LoVo (cell line): ENCODE measurements at places on chromosomes 13 and 19.

GRCh38 chr13:24688950-24689349, 8.7 kb downstream of the ATP12A start:
- no peak for DNase-seq

DNA sequence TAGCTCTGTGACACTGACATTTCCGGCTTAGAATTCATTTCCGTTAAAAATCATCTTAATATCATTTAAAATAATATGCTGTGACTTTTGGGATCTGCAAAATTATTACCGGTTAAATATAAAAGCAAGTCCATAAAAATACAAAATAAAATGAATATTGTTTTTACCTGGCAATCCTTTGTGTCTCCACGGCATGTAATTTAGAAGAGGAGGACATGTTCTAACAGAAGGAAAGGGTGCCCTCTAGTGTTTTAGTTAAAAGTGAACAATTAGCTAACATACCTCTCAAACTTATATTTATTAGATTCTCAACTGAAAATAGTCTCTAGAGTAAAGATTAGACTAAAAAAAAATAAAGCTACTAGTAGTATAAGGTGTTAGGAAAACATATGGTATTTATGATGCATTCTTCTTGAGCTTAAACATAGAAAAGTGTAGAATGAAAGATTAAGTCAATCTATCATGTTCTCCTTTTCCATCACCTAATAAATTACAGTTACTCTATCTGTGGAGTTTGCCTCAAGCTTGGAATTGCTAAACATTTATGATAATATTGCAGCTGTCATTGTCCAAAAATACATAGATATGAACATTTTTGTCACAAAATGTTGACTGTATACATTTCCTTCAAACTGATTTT, 676.7 kb upstream of the SPRY2 start:
- peak; percentile 70 for DNase-seq

- no peak for DNase-seq
Observed at GRCh38 chr19:2345076-2345475, 15.0 kb upstream of the TMPRSS9 start.

DNA sequence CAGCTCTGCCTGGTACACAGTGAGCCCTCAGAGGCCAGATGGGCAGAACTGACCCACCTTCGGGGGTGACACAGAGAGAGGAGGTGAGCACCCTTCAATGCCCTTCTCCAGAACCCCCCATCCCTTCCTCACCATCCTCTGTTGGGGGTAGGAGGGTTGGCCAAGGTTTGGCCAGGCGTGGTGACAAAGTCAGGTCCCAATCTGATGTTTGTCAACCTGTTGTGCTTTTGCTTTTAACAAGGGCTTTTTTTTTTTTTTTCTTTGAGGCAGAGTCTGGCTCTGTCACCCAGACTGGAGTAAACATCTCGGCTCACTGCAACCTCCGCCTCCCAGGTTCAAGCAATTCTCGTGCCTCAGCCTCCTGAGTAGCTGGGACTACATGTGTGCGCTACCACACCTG, 7.3 kb downstream of the PTGIR start:
- no peak for DNase-seq

DNA sequence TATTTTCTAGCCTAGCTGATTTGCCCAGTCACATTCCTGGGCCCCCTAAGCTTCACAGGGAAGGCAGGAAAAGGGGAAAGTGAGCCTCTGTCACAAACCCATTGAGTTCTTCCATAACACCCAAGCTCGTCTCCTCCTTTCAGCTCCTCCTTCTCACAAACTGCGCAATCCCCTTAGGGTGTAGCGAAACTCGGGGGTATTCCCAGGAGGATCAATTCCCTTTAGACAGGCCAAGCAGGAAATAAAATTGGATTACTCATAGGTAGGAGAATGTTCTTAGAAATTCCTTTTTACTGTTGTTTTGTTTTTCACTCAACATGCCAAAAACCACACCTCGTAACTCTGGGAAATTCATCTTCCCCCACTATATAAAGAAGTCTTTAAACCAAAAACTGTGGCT, 139.3 kb downstream of the IRS2 start:
- no peak for DNase-seq

GRCh38 chr19:47231215-47232054, 436 bp upstream of the BBC3 start:
- peak; percentile 89 for DNase-seq

GRCh38 chr19:46634656-46635218, 1.3 kb downstream of the GNG8 start:
- DNase-seq: no peak

DNA sequence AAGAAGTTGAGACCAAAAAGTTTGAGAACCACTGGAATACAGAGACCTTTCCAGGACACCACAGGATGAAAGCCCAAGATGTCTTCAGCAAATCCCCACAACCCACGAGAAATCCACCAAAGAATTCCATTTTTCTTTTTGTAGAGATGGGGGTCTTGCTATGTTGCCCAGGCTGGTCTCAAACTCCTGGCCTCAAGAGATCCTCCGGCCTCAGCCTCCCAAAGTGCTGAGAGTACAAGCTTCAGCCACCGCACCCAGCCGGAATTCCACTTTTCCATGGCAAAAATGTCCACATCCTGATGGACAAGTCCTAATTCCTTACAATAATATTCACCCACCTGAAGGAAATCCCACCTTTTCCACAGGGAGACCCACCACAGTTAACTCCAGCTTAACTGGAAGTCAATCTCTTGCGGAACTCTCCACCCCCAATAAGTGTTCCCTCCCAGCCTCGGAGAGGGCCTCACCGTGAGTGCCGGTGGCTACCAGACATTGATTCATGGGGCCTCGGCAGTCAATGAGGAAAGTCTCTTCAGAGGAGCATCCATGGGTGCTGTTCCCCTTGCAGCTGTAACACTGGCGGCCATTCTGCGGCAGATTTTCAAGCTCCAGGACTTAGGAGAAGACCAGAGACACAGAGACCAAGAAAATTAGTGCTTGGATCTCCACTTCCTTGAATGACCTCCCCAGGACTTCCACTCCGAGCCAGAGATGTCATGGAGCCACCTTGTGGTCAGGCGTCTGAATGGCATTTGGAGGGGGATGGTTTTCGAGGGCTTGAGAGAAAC, 12.3 kb upstream of the CADM4 start:
- peak; percentile 47 for DNase-seq

- DNase-seq: peak; percentile 92
Observed at GRCh38 chr19:39409208-39410016, 2.8 kb downstream of the ZFP36 start.

- peak; percentile 62 for DNase-seq
Observed at GRCh38 chr13:48975101-48975855, 434 bp upstream of the FNDC3A start.

- no peak for DNase-seq
Observed at GRCh38 chr13:95447814-95448213, 104.7 kb upstream of the CLDN10 start.

DNA sequence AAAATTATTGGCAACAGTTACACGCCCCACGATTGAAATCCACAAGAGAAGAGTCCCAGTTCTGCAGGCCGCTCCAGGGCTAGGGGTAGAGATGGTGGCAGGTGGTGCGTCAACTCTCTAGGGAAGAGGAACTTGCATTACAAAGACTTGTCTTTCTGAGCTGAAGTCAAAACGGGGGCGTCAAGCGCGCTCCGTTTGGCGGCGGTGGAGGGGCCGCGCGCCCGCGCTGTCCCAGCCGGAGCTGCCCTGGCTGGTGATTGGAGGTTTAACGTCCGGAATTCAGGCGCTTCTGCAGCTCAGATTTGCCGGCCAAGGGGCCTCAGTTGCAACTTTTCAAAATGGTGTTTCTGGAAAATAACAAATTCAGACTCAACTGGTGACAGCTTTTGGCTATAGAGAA, 38.9 kb downstream of the SOX1 start:
- no peak for DNase-seq

DNA sequence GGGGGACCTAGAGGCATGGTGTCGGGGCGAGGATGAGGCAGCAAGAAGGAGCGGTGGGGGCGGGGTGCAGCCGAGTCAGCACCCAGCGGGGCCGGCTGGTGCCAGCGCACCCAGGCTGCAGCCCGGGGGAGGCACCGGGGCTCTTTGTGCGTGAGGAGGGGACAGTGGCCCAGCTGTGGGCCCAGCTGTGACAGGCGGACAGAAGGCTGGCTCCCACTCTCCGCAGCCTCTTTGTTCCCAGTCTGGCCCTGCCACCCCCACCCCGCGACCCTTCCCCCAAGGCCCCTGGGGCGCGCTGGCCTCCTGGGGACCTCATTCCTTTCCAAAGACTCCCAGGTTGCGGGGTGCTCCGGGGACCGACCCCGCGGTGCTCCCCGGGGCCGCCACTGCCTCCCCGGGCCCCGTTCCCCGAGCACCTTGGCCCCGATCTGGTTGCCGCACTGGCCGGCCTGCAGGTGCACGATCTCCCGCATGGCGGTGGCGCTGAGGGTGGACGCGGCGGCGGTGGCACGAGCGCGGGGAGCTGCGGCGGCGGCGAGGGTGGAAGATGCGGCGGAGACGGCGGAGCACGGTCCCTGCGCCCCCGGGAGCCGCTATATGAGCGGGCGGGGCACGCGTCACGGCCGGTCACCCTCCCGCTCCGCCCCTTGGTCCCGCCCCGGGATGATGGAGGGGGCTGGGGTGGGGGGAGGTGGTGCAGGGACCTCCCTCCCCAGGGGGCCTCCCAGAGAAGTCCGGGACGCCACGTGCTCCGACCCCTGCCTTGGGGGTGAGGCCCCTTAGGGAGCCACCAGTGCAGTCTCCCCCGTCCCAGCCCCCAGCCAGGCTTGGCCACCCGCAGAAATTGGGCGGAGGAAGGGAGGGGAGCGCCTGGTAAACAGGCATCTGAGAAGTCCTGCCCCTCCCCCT, at the start of gene TUBB4A:
TSS of gene TUBB4A (minus strand) at position 570 of the 909 bp plus-strand sequence. CDS start at position 473, 97 bp downstream.
- no peak for DNase-seq

- no peak for DNase-seq
Observed at GRCh38 chr13:40047322-40047771, 391.9 kb downstream of the COG6 start.

GRCh38 chr13:34352958-34353357, 535.0 kb downstream of the RFC3 start:
- no peak for DNase-seq

GRCh38 chr13:65445340-65445739, 1784.8 kb downstream of the PCDH9 start:
- no peak for DNase-seq

- no peak for DNase-seq
Observed at GRCh38 chr13:73018336-73018735, 40.5 kb upstream of the KLF5 start.

DNA sequence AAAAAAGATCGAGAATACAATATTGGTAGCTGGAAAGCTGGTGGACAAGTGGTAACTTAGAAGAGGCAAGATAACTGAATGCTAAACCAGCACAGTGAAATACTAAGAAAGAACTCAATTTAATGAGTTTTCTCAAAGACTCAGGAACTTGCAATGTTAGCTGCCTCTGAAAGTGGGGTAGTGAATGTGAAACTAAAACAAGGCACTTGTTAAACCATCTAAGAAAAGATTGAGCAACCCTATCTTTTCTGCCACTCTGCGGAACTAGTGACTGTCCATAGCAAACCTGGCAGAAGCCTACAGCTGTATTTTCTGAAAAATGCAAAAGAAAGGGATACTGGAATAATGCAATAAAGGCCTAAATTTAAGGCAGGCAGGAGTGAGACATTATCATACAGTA, 1574.4 kb upstream of the PRR20A start:
- DNase-seq: no peak

DNA sequence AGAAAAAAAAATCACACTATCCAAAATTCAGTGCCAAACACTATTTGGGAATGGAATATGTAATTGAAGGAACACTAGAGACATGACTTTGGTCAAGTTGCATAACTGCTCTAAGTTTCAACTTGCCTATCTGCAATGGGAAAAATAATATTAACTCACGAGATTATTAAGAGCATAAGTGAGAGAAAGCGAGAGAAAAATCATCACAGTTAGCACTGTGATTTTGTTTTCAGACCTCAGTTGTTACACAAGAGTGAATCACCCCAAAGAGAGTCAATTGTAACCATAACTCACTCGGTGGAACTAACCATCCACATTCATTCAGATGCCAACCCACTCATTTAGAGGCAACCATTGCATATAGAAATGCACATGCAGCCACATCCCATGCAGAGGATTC, 147.1 kb downstream of the NHLRC3 start:
- DNase-seq: no peak

DNA sequence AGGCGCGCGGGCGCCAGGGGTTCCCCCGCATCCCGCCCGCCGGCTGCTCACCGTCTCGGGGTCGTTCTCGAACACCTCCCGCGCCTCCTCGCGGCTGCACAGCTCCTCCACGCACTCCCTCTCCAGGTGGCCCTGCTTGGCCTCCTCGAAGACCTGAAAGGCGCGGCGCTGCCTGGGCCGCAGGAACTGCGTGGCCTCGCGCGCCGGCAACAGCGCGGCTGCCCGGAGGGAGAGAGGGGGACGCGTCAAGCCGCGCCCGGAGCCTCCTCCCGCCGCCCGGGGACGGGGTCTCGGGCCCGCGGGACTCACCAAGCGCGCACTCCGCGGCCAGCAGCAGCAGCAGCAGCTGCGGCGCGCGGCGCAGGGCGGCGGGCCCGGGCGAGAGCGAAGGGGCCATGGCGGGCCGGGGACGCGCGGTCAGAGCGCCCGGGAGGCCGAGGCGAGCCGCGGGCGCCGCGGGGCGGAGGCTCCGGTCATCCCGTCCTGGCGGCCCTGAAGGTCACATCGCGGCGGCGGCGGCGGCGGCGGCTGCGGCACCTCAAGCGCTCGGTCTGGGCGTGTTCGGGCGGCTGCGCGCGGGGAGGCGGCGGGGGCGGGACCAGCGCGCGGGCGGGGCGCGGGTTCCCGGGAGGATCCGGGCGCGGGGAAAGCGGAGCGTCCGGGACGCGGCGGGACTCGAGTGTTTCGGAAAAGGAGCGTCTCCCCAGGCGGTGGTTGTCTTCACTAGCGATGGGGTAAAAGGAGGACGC, at the start of gene GAS6:
TSS of gene GAS6 (minus strand) at position 553 of the 749 bp plus-strand sequence. CDS start at position 397, 156 bp downstream.
- peak; percentile 43 for DNase-seq

DNA sequence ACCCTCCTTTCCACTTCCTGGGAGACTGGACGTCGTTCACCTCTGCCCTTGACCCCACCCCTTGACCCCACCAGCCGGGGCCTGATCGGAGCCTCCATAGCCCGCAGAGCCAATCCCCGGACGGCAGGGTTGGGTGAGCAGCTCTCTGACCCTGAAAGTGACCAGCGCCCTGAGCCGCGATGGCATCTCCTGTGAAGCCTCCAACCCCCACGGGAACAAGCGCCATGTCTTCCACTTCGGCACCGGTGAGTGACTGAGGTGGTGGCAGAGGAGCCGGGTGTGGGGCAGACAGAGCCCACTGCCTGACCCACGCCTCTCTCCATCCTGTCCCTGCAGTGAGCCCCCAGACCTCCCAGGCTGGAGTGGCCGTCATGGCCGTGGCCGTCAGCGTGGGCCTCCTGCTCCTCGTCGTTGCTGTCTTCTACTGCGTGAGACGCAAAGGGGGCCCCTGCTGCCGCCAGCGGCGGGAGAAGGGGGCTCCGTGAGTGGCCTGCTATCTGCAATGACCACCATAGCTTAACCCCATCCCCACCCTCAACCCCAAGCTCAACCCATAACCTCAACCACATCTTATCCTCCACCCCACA, 10.4 kb downstream of the BCAM start:
- no peak for DNase-seq
